Smooth muscle cell of the brain vasculature (primary cell): ENCODE measurements at places on chromosomes 4 and X.

DNA sequence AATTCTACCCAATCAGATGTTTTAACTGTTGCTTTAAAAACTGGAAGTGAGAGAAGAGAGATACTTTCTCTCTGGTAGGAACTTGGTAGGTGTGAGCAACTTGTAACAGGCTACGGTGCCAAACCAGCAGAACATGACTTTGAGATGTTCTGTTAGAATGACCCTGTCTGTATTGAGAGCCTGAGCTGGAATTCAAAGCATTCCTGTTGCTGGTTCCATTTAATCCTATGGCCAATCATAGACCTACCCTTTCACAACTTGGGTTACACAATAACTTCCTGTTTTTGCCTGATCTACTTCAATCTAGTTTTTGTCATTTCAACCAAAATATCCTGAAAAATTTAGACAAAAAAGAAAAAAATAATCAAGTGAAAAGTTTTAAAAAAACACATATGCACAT lies 1.7 kb upstream of the PRRG1 start:
- DNase-seq, result no peak

DNA sequence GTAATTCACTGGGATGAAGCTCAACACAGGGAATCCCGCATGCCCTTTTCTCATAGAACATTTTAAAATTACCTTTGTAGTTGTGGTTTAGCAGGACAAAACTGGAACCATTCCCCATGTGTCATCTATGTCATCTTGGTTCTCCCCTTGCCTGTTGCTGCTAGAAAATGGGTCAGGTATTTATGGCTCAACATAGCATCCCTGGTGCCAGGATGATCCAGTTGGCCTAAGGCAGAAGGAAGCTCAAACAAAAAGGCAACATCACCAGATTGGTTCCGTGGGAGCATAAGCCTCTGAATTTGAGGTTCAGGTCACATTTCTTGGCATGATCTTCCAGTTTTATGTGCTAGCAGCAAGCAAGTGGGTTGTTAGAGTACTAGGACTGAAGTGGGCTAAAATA lies 552.6 kb upstream of the BOD1L1 start:
- DNase-seq, result no peak

DNA sequence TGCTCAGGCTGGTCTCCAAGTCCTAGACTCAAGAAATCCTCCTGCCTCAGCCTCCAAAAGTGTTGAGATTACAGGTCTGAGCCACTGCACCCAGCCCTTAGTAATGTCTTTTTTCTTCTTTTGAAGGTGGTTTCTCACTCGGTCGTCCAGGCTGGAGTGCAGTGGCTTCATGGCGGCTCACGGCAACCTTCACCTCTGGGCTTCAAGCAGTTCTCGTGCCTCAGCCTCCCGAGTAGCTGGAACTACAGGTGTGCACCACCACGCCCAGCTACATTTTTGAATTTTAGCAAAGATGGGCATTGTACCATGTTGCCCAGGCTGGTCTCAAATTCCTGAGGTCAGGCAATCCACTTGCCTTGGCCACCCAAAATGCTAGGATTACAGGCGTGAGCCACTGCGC lies 32.3 kb upstream of the ASMTL start:
- no peak for DNase-seq

- DNase-seq, result peak; percentile 49
Observed at GRCh38 chr4:7358100-7358735, 76.5 kb downstream of the PSAPL1 start.

DNA sequence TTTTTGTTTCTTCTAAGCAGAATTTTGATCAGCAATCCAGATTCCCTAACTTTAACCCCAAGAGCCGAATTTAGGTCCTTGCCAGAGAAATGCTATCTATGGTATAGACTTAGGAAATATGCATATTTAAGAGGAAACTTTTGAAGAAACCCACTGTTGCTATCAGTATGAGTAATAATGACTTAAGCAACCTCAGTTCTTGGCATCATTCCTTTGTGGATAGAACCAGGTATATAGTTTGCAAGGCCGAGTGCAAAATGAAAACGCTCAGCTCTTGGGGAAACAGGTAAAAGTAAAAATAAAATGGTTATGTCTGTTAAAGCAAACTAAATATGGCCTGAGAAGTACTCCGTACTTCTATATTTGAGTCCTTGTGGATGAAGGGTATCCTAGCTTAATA lies 78.1 kb downstream of the ARSF start:
- DNase-seq, result no peak

DNA sequence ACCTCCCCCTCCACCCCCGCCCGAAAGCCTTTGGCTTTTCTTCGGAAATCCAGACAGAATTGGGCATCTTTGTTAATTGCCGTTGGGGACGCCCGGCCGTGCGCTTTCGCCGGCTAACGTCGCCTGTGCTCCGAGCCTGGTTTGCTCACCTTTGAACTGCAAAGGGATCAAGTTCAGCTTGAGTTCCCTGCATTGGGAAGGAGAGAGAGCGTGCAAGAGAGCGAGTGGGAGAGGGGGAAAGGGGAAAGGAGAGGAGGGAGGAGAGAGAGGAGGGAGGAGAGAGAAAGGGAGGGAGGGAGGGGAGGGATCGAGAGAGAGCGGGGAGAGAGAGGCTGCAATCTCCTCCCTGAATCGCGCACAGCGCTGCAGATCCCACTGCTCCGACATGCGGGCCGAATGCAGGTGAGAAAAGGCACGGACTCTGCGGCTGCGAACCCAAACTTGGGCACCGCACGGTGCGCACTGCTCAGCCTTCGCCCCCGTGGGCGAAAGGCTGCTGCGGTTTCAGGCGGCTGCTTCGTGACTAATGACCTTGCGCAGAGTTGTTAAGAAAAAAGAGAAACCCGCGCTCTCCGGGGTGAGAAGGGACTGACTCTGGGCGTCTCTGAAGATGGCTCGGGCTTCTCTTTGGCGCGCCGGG lies at the start of gene PCDH7:
Gene PCDH7, plus strand, starts transcription at position 349 of the 640 bp plus-strand sequence. CDS start 1,054 bp downstream, outside the sequence.
- DNase-seq, result no peak
